Activated naive CD8-positive, alpha-beta T cell treated with anti-CD3 and anti-CD28 coated beads for 36 hours (primary cell): ENCODE measurements at places on chromosomes 2 and 18.

- DNase-seq, result no peak
These were observed 75.8 kb downstream of the CLHC1 start for GRCh38 chr2:55156326-55156725.

- no peak for DNase-seq
These were observed 333.3 kb downstream of the PLCL1 start for GRCh38 chr2:198137733-198138132.

- DNase-seq, result no peak
These were observed 279.2 kb upstream of the DCC start for GRCh38 chr18:52060607-52061304.

GRCh38 chr2:96427169-96427568 is 78.0 kb downstream of the NEURL3 start:
- DNase-seq, result no peak

- no peak for DNase-seq
These were observed 108.3 kb downstream of the MTCL1 start for GRCh38 chr18:8813611-8814010.

DNA sequence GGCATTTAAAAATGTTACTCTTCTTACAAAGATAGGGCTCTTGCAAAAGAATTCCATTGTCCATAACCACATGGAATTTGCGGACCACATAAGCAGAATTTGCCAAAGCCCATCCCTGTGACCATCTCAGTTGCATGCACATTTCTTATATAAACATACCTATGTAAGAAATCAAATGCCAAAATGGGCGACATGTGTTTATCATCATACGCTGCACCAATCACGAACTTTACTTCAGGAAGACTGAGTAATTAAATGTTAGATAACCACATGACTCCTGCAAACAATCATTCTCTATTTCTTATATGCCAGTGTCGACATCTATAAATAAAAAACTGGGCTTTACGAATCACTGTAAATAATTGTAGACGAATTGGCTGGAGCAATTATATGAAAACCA is 186.1 kb upstream of the RBMS1 start:
- no peak for DNase-seq

DNA sequence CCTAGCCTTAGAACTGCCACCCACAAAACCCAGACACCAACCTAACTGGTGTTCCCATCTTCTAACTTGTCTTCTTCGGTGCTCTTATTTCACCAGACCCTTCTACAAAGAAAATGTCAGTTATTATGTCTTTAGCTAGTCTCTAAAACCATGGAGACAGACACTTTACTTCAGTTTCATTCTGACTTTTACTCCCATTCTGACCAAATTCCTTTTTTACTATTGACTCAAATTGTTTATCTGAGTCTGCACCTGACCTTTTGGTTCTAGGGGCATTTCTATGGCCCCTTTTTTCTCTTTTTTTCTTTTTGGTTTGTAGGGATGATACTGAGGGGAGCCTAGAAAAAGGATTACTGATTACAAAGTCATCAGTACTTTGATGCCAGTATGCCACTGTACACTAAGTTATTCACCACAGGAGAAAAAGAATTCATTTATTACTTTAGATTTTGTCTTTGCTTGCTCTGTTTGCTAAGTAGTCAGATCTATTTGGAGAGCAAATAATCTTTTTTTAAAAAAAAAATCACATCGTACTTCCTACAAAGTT is 6.8 kb upstream of the SLC1A4 start:
- DNase-seq, result no peak

DNA sequence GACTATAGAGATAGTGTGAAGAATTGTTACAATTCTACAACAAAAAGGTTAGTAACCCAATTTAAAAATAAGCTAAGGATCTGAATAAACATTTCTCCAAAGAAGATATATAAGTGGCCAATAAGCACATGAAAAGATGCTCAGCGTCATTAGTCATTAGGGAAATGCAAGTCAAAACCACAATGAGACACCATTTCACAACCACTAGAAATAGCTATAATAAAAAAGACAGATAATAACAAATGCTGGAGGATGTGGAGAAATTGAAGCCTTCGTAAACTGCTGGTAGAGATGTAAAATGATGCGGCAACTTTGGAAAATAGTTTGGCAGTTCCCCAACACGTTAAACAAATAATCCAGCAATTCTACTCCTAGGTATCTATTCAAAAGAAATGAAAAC is 366.5 kb upstream of the POU3F3 start:
- DNase-seq, result no peak

DNA sequence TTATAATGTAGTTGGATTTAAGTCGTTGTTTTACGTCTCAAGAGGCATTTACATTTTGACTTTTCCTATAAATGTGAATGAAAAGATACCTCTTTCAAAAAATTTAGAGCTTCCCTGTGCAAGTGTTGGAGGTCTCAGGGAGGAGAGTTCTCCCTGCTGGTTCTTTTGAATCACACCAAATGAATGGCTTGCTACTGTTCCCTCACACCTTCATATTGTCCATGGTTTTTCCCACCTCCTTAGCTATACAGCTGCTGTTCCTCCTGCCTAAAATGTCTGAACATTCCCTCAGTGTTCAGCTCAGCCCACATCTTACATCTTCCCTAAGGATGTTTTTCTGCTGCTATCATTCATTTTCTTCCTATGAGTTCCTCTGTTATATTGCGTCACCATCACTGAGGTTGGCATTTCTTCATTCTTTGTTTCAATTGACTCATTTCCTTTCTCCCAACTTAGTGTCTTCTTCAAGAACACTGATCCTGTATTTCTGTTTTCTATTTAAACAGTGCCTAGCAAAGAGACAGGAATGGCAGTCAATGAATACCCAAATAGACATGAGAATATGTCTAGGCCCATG is 46.0 kb downstream of the COX7A2L start:
- no peak for DNase-seq

GRCh38 chr2:43707255-43708015 is 31.2 kb upstream of the C1GALT1C1L start:
- DNase-seq, result no peak

GRCh38 chr2:28286678-28287077 is 106.0 kb upstream of the FOSL2 start:
- no peak for DNase-seq

DNA sequence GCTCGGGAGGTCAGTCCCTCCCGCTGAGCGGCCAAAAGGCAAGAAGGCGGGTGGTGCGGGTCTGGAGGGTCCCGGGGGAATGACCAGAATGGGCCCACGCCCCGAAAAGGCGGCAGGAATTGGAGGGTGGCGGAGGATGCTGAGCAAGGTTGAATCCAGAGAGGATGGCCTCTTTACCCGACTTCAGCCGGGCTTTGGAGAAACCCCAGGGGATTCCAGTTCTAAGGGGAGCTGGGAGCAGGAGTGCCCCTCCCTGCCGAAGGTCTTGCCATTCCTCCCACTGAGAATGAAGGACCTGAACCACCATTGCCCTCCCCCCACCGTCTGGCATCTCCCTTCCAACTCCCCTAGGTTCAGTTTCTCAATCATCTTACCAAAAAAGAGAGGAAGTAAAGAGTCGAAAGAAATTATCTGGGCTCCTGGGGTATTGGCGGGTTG is 38.9 kb upstream of the ATP6V1B1 start:
- no peak for DNase-seq

GRCh38 chr2:8132351-8132831 is 549.5 kb upstream of the ID2 start:
- no peak for DNase-seq

DNA sequence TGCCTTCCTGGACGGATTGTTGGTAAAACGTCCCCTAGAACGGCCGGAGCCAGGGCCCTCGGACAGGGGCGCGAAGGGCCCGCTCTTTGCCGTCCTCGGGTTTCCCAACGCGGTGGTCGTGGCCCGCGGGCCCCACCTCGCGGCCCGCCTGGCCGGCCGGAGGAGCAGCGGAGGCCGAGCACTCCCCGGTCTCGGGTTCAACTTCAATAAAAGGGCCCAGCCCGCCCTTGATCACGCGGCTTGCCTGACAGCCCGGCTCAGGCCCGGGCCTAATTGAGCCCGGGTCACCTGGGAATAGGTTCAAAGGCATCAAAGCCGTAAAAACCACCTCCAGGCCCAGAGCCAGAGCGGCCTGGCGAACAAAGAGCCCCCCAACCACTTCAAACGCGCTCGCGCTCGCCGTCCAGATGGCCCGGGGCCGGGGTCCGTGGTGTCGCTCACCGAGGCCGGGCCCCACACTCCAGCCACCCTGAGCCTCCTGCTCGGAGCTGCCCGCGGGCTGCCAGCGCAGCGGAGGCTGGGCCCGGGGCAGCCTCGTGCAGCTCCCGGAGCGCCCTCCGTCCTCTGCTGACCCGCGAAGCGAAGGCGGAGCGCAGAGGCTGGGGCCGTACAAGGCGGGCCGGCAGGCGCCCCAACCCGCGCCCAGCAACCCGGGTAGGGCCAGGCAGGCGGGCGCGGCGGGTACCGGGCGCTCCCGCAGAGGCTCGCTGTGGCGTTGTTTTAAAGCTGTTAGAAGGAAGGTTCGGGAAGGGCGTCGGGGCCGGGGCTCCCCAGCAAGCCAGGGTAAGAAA is 1.1 kb upstream of the TWIST2 start:
- DNase-seq, result no peak

GRCh38 chr2:238444242-238444641 is 17.5 kb downstream of the ASB1 start:
- DNase-seq, result no peak

- no peak for DNase-seq
These were observed 115.9 kb upstream of the SYT4 start for GRCh38 chr18:43393174-43393573.

DNA sequence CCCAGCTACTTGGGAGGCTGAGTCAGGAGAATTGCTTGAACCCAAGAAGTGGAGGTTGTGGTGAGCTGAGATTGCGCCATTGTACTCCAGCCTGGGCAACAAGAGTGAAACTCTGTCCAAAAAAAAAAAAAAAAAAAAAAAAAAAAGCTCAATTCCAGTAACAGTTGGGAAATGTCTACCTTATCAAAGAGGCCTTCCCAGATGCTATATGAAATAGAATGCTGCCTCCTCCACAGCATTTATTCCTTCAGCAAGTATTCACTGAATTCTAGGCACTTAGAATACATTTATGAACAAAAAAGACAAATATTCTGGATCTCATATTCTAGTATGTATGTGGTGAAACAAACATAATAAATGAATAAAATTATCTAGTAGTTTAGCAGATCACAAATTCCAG is 12.8 kb upstream of the CDK5R2 start:
- DNase-seq, result no peak

DNA sequence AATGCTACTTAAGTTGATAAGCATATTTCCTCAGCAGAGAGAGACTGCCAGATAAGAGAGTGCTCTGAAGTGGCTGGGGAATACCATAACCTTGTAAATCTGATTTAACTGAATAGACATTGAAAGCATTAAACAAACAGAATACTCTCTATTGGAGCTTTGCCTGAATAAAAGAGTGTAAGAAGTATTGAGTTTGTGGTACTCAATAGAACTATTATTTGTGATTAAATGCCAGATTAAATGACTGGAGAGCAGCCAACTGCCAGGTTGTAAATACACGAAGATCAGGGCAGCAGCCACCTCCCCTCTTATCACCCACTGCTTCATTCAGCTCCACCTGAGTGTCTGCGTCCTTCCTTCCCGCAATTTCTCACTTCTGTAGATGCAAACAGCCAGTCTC is 373.6 kb downstream of the DCDC2C start:
- DNase-seq, result no peak

DNA sequence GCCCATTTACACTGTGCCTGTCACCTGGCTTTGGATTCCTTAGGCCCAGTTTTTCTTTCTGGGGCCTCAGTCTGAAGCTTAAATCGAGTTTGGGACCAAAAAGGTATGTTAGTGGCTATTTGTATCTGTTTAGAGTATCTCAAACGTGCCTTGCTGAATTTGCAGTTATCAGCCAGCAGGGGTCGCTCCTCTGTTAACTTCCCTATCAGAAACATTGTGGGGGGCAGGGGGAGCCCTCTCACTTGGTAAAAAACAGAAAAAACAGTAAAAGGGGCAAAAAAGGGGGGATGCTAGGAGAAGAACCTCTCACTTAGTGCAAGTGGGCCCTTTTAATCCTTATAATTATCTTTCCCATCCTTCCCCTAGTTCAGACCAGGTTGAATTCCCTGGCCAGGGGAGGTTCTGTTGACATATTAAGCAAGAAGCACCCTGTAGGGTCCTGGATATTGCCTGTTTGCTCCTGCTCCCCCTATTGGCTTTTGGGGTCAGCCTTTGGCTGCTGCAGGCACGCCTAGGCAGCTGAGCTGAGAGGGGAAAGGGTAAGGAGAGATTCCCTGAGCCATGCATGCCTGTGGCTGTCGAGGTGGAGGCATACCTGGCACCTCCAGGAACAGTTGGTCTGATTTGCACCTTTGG is 8.8 kb upstream of the IFIH1 start:
- DNase-seq, result no peak
